Left ventricle myocardium superior (tissue), 1 donor: ENCODE measurements at places on chromosomes 2 and 18.

DNA sequence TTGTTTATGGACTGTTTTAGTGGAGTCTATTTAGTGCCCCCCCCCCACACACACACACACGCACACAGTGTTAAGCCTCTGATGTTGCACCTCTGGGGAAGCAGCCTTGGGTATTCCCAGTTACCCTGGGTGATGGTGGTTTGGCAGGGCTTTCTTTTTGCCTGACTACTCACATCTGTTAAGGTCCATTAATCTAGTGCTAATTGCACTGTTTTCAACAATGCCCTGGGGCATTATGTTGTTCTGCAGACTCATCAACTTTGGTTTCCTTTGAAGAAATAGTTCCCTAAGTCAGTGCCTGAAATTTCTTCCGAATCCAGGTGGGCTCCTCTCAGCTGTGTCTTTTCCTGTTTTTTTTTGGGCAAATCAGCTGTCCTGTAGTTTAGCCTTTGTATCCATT is 34.7 kb downstream of the SPOPL start:
- DNase-seq, result no peak

DNA sequence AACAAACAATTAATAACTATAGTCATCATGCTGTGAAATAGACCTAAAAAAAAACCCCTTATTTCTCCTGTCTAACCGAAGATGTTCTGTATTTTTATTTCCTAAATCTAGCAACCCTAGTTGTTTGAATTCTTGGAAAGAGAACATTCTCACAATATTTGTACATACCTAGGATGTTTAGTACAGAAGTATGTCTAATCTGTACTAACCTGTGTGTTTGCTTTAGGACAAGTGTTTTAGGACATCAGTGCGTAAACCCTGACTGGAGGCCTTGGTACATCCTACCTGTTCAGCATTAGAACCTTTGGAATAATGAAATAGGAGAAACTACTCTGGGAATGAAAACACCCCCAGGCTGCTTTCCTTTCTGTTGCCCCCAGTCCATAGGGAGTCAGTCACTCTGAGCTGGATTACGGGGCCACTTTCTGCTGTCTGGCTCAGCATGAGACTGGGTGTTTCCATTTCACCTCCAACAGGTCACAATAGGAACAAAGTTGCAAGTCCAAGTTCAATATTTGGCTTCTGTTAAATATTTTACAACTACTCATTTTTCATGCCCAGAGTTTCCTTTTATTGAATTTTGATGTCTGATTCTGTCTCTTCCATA is 114.7 kb downstream of the MTX2 start:
- no peak for DNase-seq

DNA sequence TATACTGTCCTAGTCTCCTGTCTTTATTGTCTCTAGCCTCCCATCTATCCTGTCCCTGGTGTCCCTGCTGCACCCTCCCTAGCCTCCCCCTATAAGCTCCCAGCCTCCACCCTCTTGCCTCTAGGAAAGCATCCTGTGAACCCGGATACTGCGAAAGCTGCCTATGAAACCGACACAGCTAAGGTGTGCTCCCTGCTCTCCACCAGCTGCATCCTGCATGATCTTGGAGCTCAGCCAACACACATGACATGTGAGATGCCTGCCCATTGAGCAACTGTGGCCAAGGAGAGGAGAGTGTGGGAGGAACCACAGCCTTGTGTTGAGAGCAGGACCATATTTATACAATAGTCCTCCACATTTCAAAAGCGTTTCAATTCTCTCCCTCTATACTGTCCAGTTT is 187.1 kb downstream of the ZBTB7C start:
- DNase-seq, result no peak

GRCh38 chr2:186542002-186542401 is 47.9 kb upstream of the ITGAV start:
- DNase-seq, result no peak

DNA sequence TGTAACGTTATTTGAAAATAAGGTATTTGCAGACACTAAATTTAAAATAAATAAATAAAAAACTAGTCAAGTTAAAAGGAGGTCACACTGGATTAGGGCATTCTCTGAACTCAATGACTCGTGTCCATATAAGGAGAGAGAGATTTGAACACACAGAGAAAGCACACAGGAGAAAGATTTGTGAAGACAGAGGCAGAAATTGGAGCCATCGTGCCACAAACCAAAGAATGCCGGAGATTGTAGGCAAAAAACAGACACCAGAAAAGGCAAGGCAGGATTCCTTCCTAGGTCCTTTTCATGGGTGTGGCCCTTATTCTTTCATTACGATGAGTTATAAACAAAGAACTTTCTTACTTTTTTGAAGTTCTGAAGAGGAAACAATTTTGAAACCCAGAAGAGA is 981.5 kb downstream of the DCDC2C start:
- DNase-seq, result no peak

GRCh38 chr2:132651115-132652045 is 18.6 kb downstream of the LYPD1 start:
- no peak for DNase-seq

GRCh38 chr2:11330457-11331142 is 13.8 kb downstream of the ROCK2 start:
- DNase-seq, result no peak

- no peak for DNase-seq
Observed at GRCh38 chr2:18050001-18050400, 171.5 kb downstream of the KCNS3 start.

DNA sequence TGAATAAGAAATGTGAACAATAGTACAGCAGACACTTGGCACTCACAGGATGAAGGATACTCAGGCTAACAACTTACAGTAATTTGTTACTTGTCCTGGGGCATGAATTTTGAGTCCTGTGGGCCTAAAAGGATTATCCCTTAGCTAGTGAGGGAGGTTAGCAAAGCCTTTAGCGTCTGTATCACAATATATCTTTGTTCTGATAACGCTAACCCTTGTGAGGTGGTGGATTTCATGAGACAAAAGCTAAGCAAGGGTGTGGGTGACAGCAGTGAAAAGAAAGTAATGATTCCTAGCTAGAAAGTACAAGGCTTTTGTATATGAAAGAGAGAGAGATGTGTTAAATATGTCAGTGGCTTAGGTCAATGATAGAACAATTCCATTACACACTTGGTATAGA is 46.8 kb upstream of the TTC21B start:
- no peak for DNase-seq

GRCh38 chr2:191965733-191966132 is 118.8 kb upstream of the CAVIN2 start:
- DNase-seq, result no peak

DNA sequence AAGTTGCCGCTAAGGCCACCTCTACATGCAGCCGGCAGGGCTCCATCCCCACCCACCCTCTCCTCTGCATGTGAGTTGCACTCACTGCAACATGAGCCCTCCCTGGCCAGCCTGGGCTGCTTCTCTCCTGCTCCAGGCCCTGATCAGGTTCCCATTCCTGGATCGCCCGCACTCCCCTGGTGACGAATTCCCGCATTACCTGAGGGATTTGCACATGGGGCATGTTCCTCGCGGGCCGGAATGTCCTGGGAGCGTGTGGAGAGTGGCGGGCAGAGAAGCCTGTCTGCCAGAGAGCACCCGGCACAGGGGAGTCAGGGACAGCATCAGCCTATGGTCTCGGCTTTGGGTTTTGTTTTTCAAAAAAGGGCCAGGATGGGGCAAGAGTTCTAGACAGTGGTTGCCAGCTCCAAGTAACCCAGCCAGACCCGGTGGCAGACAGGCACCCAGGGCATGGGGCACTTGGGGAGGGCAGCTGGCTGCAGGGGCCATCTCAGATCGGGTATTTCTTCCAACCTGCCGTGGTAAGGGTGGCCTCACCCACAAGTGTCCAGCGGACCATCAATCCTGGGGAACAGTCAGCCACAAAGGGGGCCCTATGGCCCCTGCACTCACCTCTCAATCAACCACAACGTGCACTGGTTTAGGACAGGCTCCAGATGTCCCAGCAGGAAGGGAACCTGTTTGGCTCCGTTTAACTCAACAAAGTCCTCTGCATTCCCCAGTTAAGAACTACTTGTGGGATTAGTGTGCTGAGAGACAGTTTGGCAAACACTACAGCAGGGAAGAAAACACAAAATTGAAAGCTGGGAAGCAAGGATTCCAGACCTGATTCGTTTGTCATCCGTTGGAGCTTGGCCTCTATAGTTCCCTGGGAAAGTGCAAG is 187.7 kb downstream of the SMAD7 start:
- no peak for DNase-seq

GRCh38 chr2:169928463-169928864 is 101.2 kb downstream of the UBR3 start:
- DNase-seq, result no peak

DNA sequence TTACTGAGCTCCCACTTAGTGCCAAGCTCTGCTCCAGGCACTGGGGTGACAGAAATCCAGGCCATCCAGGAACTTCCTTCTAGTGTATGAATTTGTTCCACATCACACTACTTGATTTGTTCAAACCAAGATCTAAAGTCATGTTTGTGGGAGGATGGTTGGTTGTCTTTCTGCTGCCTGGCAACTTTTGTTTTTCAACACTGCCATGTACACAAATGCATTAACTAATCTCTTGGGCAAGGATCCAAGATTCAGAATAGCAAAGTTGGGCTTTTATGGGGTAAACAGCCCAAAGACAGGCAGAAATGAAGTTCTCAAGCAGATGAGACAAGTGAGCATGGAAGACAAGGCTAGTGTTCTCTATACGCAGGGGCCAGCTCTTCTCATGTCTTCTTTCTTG is 53.4 kb upstream of the PROKR1 start:
- DNase-seq, result no peak

- no peak for DNase-seq
Observed at GRCh38 chr2:85183479-85183878, 50.3 kb downstream of the TCF7L1 start.

DNA sequence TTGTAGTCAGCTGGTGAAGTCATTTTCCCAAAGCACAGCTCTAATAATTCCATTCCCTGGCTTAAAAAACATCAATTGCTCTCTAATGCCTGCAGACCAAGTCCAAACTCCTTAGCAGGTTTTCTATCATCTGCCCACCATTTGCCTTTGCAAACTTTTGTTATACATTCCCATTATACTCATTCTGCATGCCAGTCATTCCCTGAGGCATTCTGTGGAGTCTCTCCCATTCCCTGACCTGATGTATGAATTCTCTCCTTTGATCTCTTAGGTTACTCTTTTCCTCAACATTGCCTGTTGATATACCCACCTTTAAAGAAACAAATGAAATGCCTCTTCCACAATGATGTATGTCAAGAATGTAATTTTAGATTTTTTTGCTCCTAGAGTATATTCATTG is 852.0 kb upstream of the FSHR start:
- DNase-seq, result no peak

DNA sequence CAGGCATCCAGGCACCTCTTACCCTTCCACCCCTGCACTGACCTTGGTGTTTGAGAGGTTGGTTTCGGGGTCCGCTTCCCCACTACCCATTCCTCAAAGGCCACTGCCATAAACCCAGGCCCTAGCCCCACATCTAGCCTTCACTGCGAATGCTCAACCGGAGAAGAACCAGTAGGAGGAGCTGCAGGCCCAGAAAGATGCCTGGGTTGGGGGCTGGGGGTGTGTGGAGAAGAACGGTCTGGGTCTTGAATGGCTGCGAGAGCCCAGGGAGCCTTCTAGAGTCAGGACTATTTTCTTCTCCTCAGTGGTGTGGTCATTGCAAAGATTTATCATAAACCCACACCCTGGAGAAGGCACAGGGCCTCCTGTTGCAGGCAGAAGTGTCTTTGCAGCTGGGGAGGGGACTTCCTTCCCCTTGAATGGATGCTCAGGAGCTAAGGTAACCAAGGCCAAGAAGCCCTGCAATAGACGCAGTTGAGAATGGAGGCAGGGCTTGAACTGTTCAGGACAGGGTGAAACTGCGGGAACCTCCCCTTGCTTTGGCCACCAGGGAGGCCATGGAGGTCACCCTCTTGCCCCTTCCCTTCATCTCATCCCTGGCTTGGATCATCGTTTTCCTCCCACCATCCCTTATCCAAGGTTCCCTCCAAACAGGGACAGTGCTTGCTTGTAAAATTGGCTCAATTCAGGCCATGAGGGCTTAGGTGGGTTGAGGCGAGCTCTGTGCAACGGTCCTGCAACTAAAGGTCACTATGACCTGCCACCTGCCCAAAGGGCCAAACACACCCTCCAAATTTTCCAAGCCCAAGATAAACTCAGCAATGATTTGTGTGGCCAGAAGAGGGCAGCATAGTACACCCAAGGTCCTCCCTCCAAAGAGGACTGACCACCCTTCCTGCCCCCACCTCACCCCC is 20.9 kb downstream of the THNSL2 start:
- no peak for DNase-seq

- DNase-seq, result no peak
Observed at GRCh38 chr2:83959266-83959665, 499.8 kb downstream of the SUCLG1 start.

DNA sequence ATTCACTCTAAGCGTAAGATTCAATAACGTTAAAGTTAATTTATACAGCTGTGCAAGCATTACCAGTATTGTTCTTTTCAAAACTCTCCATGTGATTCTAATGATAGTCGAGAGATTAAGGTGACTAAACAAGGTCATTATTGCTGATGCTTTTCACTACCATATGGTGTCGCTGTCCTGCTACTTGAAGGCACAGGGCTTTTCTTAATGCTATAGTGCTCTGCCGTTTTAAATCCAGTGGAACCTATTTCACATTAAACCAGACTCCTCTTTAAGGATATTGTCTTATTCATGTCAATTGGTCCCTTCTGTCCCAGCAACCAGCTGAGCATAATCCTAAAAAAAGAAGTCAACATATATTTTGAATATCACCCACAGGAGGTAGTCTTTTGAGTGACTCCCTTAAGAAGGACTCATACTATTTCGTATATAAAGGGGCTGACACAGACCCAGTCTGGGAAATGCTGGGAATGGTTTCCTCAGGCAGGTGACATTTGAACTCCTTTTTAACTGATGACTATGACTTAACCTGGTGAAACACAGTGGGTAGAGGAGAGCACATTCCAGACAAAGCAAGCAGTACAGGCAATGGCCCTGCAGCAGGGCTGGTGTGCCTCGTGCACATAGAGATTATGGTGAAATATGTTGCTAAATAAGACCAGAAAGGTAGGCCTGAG is 53.9 kb upstream of the CYTIP start:
- DNase-seq, result no peak

DNA sequence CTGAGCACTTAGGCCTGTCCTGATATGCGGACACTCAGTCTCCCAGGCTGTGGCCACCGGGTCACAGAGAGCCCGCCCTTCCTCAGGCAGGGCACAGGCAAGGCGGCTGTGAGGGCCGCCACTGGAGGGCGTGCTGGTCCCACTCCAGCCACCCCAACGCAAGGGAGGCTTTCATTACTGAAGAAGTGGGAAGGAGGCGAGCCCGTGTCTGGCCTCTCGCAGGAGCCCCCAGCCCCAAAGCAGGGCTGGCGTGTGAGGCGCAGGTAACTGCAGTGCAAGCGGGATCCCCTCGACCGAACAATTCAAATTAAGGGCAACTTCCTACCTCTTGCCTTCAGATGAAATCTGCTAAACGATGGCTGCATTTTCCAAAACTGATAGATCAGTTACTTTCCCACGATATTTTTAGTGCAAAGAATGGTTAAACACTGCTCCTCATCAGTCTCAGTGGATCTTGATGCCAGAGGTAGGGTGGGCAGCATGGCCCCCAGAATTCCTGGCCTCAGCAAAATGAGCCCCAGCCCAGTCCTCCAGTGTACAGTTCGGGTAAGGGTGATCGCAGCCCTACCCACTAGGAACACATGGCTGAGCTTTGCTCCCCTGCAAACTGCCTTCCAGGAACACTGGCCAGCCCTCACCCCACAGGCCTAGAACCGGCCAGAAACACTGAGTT is 97.2 kb downstream of the SEPTIN10 start:
- peak; percentile 78 for DNase-seq

- no peak for DNase-seq
Observed at GRCh38 chr2:1491751-1492150, 78.5 kb downstream of the TPO start.
